Amygdala (tissue), 56 donors: ENCODE measurements at places on chromosomes 5 and 9.

DNA sequence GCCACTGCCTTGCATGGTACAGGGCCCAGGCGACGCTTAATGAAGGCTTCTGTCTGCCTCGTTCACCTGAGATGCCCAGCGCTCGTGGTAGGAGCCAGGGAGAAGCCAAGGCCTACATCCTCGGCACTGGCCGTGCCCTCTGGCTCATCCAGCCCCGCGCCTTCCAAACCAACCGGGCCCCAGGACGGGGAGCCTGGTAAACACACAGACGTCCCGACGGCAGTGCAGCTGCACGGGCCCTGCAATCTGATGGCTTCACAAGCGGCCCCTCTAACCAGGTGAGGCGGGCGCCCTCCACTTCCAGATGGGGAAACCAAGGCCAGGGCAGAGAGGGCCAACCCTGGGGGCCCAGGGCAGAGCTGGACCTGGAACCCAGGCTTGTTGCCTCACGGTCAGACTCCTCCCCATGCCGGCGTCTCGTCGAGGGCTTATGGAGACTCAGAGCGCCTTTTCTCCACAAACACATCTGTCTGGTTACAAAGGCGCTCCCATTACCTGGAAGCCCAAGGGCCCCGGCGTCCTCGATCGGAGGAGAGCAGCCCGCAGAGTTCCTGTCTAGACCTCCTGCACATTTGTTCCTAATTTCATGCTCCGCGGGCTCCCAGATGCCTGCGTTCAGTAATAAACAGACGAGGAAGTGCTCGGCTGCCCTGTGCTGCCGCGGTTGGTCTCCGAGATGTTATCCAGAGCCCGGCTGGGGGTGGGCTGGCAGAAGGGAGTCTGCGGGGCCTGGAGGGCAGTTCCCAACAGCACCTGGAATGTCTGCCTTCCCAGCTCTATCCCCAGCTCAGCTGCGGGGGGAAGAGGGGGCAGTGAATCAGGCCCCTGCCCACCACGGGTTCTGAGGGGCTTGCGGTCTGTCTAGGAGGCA is 23.5 kb downstream of the FAM163B start:
- no peak for DNase-seq

- no peak for DNase-seq
These were observed 125.2 kb upstream of the CDH18 start for GRCh38 chr5:20113031-20113715.

GRCh38 chr9:91071184-91071990 is 269.8 kb downstream of the SYK start:
- no peak for DNase-seq

DNA sequence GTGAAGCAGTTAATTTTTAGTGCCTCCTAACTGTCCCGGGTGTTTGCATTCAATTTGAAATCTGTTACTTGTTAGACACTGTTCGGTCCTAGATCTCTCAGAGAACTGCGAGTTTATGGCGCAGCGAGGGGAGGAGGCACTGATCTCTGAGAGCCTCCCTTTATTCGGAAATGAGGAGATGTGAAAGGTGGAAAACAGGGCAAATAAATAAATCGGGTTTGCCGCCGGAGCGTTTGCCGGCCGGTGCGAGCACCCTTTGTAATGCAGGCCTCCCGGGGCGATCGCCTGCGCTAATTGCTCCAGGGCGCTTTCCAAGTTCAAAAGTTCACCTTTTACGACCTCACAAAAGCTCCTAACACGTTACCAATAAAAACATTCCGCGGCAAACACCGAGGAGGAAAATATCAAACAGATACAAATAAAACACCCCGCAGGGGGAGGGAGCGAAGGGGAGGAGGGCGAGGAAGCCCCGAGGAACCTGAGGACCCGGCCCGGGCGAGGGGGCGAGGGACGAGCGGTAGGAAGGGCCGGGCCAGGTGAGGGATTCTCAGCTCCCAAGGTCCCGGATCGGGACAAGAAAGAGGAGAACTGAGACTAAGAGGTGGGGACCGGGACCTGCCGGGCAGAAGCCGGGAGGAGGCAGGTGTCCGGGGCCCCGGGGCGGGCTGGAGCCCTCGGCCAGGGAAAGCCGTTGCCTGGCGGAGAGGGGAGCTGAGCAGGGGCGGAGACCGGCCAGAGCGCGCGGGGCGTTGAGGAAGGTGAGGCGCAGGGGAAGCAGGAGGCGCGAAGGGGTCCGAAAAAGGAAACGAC is 1.4 kb downstream of the NR6A1 start:
- DNase-seq: no peak

- DNase-seq: peak; percentile 95
These were observed at the start of gene SMARCA2 for GRCh38 chr9:2014696-2015580. TSS of gene SMARCA2 (plus strand) at chr9:2015347. CDS start at chr9:2029023, 13,676 bp downstream.
